ENCODE measurements at places on chromosomes 5 and 9.

GRCh38 chr5:138635265-138635664 lies 60.1 kb upstream of the HSPA9 start:
- DNase-seq: no peak

DNA sequence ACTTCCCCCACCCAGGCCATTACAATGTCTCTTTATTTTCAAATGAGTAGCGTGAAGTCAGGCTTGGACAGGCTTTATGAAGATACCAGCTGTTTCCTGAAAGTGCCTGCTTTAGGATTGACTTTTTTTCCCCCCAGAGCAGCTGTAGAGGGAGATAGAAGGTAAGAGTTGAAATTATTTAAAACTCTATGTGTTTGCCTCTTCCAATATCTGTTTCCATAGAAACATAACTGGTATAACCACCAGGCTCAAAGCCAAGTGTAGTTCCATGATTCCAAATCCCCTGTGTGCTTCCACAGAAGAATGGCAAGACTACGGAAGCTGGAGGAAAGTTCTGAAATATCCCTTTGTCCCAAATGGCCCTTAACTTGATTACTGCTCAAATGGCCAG lies 87.4 kb upstream of the TBC1D2 start:
- DNase-seq: no peak

DNA sequence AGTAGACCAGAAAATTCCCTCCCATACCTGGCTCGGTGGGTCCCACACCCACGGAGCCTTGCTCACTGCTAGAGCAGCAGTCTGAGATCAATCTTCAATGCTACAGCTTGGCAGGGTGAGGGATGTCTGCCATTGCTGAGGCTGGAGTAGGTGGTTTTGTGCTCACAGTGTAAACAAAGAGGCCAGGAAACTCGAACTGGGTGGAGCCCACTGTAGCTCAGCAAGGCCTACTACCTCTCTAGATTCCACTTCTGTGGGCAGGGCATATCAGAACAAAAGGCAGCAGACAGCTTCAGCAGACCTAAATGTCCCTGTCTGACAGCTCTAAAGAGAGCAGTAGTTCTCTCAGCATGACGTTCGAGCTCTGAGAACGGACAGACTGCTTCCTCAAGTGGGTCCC lies 5.6 kb upstream of the GZMA start:
- DNase-seq: no peak

DNA sequence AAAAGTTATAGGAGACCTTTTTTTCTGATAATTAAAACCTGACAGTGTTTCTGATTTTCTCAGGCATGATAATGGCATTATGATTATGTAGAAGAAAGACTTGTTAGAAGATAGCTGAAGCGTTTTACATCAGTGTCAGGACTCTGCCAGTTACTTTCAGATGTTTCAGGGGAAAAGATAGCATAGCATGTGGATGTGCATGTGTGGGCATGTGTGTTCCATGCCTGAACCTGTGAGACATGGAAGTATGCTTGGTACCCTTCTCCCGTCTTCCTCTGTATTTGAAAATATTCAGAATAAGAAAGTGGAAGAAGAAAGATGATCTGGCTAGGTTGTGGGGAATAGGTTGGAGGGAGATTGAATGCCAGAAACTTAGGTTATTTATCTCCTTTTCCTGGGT lies 113.1 kb upstream of the PCAT7 start:
- DNase-seq: no peak

- no peak for DNase-seq
Measured at GRCh38 chr9:1005043-1005667, 28.7 kb downstream of the DMRT3 start.

DNA sequence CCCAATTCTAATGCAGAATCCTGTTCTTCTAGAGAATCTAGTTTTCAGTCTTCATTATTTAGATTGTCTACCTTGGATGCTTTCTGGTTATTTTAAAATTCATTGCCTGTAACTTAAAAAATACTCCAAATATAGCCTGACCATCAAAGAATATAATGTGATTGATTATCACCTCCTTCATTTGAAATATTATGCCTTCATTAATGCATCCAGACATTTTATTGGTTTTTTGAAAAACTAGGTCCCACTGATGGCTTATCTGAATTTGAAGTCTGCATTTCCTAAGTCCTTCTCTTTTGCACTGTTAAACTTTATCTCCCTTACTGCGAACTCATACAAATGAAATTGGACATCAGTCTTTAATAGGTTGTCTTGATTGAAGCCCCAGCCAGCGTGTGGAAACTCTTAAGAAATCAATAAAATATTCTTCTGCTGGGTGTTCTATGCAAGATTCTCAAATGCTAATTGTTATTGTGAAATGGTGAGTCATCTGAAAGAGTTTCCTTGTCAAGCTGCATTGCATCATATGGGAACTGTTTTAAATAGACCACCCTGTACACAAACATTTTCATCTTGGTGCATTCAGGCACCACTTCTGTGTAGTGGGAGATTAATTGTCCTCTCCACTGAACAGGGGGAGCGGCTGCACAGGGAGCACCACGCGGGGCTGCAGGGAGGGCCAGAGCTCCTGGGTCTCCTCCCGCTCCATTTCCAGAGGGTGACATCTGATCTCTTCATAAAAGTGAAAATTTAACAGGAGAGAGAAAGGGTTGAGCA lies 92.3 kb upstream of the FANCC start:
- no peak for DNase-seq

DNA sequence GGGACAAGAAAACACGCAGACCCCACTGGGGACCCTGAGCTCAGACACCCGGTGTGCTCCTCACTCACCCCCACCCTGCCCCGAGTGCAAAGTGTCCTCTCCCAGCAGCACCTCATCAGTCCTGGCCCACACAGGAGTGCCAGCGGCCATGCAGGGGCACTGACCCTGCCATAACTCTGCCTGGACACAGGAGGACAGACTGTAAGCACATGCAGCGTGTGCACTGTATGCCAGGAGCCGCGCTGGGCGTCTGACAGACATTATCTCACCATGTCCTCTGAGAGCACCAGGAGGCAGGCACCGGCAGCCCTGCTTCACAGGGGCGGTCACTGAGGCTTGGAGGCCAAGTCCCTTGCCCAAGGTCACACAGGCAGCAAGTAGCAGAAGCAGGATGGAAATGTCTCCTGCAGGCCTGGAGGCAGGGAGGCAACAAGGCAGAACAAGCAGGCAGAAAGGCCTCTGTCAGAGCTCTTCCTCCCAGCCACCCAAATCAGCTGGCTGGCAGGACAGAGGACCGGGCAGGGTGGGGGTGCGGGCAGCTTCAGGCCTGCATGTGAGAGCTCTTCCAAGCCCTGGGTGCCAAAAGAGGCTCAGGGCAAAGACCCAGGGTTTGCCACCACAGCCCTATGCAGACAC lies 8.4 kb downstream of the EEIG1 start:
- no peak for DNase-seq

GRCh38 chr9:133728856-133729616 lies 9.1 kb downstream of the SARDH start:
- no peak for DNase-seq

DNA sequence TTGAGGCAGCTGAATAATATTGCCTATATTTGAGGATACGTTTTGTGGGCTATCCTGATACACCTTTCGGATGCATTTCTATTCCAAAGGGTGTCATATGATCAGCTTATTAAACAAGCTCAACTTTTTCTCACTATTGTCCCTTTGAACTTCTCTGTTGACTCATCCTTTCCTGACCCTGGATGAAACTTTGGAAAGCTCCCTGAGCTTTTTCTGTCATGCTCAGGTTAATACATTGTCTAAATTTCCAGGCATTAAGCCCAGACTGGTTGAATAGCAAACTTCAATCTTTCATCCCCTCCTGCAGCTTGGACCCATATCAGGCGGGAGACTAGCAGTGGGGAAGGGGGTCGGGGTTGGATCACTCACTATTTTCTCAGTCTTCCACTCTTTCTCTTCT lies 104.9 kb upstream of the PTPN3 start:
- no peak for DNase-seq

All from stimulated activated CD8-positive, alpha-beta memory T cell treated with anti-CD3 and anti-CD28 coated beads, Interleukin-12 subunit alpha, Interleukin-12 subunit beta, amount 100 ng/mL, for 4 hours (primary cell).